ENCODE measurements at places on chromosomes 5 and 9. TPM values are rescaled to one million over a fixed set of nuclear protein-coding genes. Genes with fewer than 3 reads are reported as not detected.
A peak's percentile ranks its signal among the peaks of the same experiment; 100 is the strongest.

CDKN2A gene
- total RNA-seq: 10.3 TPM

DENND1A gene
- total RNA-seq: 17.8 TPM

PLEKHG4B gene
- total RNA-seq: 0.28 TPM

WNK2 gene
- 0.95 TPM for total RNA-seq

NREP gene
- 18.0 TPM for total RNA-seq

IFNA13 gene
- total RNA-seq: not detected

- DNase-seq: no peak
These were observed 85.8 kb upstream of the DMRT1 start for GRCh38 chr9:755454-756381.

DNA sequence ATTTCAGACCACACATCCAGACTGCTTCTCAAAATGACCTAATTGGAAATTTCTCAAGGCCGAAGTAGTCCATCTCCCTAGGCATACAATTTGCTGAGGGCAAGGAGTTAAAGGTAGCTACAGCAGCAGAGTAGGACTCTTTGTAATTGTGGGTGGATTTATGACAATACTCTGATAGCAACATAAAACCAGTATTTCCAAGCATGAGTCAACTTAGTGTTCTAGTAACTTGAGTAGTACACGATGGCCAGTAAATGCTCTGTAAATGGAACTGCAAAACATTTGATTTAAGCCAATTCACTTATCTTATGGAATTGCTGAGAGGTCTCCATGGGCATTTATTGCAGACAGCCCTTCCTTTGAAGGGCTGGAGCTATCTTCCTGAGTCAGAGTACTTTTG, 352.2 kb downstream of the PLK2 start:
- no peak for DNase-seq

DNA sequence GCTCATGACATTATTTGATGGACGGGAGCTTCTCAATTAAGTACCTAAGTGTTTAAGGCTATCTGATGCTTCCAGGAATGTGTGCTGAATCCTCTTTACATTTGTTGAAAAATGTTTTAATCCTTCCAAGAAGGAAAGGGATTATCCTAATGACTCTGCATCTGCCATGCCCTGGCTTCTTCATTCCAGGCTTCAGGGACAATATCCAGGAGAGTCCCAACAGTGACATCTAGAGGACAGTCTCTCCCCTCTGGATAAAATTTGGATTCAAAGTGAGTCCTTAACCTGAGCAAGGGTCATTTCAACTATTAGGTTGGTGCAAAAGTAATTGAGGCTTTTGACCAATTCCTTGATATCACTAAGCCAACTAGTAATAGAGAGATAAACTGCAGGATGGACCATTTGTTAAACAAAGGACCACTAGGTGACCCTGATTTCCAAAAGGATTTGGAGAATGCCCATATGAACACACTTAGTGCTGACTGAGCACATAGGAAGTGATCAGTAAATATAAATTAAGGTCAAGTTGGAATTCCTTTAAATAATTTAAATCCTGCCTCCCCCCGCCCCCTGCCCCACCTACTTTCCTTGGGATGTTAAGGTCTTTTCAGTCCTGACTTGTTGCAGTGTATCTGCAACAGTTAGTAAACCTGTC, 19.1 kb downstream of the TNFSF8 start:
- DNase-seq: no peak

DNA sequence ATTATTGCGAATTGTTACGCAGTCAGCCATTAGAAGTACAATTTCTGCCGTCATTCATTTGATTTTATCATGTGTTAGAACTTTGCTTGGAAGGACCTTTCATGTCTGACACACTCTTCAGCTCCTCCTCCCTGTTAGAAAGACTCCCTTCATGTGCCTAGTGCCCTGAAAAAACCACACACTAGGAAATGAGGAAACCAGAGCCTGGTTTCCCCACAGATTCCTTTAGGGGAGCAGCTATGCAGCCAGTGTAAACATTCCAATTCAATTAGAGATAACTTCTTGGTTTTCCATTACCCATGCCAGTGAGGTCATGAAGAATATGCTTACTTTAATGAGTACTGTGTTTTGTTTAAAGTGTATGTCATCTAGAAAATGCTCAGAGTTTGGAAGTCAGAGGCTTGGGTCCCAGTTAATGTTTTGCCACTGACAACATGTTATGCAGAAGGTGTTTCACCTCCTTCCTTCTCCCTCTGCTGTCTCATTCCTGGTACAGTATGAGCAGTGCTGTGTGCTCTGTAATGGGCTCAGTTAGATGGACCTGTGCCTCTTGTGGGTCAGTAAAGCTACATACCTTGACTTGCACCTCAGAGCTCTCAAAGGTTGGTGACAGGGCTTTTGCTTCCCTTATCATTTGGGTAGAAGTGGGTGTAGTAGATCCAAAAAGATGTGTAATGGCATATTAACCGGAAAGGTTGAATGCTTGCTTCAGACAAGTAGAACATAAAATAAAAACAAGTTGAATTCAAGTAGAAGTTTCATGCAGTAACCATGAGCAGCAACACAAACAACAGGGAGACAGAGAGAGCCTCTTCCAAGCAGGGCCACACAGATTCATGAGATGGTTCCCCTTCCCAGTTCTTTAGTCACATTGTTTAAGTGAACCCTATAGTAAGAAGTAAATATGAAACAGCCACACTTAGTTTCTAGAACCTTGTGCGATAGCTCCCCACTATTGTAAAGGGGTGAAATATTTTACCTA, 52.6 kb upstream of the TNFAIP8 start:
- DNase-seq: peak; percentile 5

DNA sequence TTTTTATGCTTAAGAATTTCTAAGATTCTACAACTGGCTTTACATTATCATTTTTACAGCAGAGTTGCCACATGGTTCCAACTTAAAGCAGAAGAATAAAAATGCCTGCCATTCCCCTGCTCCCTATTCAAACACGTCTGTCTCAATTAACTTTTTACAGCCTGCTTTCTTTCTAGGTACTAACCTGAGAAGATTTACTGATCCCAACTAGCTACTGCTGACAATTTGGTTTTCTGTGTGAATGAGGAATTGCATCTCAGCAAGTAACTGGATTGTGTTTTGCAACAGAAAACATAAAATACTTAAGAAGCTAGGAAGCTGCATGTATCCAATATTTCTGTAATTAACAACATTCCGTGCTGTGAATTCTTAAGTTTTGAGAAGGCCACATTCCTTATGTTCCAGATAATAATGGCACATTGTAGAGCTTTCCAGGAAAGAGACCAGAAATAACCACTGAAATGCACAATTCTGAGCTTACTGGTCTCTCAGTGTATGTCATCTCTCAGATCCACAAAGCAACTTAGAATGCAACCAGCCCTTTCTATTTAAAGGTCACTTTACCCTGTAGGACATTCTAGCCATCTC, 306.8 kb upstream of the NMUR2 start:
- DNase-seq: no peak

GRCh38 chr5:19777363-19777762, 210.6 kb downstream of the CDH18 start:
- DNase-seq: no peak

- DNase-seq: no peak
These were observed 12.6 kb downstream of the PSMD5 start for GRCh38 chr9:120830151-120830550.

DNA sequence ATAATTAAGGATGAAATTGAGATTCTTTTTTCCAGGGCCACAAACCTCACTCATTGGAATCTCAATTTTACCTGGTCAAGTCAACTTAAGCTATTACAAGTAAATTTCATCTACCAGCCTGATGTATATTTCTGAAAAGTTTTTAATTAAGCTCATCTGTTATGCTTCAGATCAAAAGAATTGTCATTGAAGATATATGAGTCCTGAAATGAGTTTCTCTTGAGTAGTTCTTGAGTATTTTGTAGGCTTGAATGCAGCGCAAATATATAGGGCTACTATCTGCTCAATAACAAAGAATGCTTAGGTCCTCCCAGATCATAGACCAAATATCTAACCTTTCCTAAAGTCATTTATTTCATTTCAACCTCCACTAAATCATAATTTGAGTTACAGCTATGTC, 482.2 kb upstream of the ST8SIA4 start:
- DNase-seq: no peak

- DNase-seq: no peak
These were observed 188.6 kb downstream of the ADGRV1 start for GRCh38 chr5:90747175-90747574.

DNA sequence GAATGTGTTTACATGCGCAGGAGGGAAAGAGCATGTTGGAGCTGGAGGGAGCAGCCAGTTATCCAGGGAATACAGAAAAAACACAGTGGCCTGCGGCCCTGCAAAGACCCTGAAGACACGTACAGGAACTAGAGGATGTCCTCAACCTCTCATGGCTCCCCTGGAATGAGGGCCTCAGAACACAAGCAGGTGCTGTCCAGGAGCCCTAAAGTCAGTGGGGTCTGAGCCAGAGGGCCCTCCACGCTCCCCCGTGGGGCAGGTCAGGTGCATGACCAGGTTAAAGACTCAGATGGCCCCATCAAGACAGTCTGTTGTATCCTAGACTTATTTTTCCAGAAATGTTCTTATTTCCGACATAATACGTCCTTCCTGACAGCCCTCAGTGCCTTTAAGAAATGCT, 106.9 kb downstream of the ROR2 start:
- no peak for DNase-seq

- DNase-seq: no peak
These were observed 56.2 kb upstream of the APC start for GRCh38 chr5:112681481-112681908.

GRCh38 chr5:128857076-128857677, 108.1 kb upstream of the SLC27A6 start:
- DNase-seq: no peak

DNA sequence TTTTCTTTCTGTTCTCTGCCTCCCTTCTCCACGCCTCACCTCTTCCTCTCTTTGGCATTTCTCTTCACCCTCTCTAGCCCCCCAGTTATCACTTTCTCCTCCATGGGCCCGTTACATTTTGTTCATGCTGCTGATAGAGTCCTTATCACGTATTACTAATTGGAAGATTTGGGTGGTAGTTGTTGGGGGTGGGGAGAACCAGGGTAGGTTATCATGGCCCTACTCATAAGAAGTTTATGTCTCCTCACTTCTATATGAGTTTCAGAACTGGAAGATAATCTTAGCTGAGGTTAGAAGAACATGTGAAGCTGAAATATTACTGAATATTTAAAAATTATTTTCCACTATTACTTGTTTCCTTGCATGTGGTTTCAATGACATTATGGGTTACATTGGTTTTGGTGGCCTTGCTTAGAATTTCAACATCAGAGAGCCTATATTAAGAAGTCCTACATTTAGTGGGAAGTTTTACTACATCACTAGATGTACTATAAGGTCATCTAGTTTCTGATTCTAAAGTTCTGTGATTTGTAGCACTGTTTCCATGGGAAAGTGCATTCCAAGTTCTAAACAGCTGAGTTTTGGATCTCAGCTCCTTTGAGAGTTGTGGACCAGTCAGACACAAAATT, 36.8 kb downstream of the PIP5K1B start:
- no peak for DNase-seq

- no peak for DNase-seq
These were observed 135.9 kb upstream of the LIFR start for GRCh38 chr5:38692346-38692745.

DNA sequence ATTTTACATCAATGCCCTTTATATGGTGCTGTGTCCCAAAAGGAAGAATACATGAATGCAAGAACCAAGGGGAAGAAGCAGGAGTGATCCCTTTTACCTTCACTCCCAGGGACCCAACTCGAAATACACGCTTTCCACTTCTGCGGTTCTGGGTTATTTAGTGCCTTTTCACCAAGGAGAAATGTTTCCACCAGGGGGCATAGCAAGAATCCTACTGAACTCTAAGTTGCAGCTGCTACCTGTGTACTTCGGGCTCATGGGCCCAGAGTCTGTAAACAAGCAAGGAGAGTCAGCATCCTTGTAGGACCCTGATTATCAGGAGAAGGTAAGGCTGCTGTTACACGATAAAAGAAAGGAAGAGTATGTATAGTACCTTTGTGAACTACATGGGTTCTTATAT, 45.7 kb downstream of the DPYSL3 start:
- DNase-seq: no peak

- DNase-seq: no peak
These were observed 27.7 kb downstream of the AUH start for GRCh38 chr9:91334053-91334452.
